ENCODE measurements at places on chromosomes 1 and 21.

DNA sequence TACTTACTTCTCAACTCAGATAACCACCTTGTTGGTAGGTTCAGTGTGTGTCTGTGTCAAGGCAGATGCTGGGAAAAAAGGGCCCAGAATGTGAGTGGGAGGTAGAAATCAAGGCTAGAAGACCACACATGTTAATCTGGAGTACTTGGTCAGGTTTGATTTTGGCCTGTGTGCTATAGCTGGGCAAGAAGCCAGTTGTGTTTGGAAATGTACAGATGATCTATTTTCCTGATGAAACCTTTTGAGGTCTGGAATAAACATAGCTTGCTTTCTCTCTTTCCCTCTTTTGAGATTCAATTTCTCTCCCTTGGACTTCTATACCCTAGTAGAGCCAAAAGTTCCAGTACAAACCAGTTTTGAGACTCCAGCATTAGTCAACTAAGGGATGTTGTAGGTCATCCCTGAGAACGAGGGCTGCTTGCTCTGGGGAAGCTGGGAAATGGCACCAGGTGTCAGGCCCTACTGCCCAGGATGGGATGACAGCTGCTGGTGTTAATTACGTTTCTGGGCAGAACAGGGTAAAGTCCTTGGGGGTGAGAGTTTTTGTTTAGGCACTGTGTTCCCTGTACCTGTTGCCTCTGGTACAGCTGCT, 15.8 kb downstream of the MAPKAPK2 start:
- DNase-seq, result no peak

GRCh38 chr1:67978890-67979516, 71.4 kb downstream of the DIRAS3 start:
- DNase-seq, result no peak

DNA sequence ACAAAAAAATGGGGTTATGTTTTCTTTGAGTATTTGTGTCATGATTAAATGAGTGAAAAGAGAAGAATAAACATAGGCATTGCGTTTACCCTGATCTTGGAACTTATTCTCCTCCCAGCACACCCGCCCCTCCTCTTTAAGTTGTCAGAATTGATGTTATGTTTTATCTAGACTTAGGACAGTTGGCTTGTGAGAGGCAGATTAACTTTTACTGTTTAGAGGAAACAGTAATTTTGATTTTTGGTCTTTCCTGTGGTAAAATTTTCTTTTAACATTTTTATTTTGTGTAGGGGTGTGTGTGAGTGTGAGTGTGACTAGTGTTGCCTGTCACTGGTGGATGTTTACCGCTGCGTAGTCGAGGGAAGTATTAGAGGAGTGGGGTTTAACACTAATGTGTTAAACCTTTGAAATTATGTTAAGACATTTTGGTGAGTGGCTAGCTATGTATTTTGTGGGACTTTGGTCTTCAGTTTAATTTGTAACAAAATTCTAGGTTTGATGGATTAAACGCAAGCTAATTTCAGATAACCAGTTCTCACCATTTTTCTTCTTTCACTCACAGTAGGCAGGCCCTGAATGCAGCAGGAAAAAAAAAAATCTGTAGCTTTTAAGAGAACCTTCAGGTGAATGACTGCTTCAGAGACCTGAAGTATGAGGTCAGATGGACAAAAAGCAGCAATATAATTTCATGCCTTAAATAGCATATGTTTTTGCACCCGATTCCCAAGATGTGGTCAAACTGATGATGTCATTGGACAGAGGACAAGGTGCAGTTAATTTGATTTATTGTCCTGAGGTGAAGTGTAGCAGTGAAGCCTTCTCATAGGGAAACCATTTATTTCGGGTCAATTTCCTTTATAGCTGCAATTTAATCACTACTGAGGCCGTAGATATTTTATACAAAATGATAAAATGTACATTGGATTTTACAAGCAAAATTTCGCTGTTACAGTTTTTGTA, 2.7 kb downstream of the POU2F1 start:
- no peak for DNase-seq

- DNase-seq, result no peak
These were observed 2.2 kb upstream of the FYB2 start for GRCh38 chr1:56821462-56821797.

- no peak for DNase-seq
These were observed 23.4 kb upstream of the KIAA1614 start for GRCh38 chr1:180889325-180889724.

DNA sequence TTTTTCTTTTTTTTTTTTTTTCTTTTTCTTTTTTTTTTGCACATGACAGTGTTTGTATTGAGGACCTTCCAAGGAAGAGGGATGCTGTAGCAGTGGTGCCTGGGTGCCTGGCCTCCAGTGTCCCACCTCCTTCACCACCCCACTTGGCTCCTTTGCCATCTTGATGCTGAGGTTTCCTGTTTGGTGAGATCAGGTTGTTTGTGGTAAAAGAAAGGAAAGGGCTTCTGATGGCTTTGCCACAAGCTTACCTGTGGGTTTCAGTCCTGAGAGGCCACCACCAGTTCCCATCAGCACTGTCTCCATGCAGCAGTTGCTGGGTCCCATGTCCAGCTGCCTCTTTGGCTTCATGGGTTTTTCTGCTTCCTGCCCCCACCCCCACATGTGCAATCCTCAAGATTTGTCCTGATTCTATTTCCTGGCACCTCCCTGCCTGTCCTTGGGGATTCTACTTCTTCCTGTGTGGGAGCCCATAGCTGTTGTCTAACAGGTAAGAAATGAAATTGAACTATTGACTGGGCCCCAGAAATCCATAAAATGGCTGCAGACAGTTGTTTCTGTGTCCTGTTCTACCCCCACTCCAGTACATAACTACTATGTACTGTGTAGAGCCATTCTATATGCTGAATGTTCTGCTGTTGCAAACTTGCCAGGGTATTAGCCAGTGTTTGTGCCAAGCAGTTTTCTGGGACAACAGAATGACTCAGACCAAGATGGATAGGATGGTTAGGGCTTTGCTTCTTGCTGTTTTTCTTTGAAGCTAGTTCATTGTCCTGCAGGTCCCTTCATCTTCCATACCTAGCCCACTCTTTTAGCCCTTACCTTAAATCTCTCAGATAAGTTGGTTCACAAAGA, 4.2 kb upstream of the CCDC28B start:
- no peak for DNase-seq

- no peak for DNase-seq
These were observed 3.2 kb downstream of the ZFYVE9 start for GRCh38 chr1:52145137-52145536.

GRCh38 chr1:15618077-15618654, 908 bp downstream of the DDI2 start:
- DNase-seq, result no peak

- DNase-seq, result no peak
These were observed 85.3 kb downstream of the PLXNA2 start for GRCh38 chr1:208158640-208159554.

DNA sequence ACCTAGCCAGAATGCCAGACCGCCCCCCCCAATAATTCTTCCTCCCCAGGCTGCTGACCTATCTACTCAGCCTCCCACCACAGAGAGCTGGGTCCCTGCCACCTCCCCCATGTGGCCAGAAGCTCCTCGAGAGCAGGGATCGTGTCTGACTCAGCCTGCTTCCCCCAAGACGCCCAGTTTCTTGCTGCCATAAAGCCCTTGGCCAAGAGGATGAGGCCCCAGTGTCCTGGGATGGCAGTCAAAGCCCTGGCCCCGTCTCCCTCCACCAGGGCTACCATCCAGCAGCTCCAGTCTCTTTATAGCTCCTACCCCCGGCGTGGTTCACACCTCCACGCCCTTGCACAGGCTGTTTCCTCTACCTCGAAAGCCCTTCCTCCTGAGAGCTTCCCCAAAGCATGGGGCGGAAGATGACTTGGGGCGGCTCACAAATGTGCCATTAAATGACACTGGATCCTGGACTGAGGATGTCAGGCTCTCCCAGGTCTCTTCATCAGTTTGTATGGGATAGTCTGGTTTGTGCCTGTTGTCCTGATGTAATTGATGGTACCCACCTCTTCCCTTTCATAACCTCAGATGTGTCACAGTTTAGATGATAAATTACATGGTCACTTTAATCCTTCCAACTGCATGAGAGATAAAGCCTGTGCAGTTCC, 13.2 kb downstream of the ADGRB2 start:
- DNase-seq, result no peak

DNA sequence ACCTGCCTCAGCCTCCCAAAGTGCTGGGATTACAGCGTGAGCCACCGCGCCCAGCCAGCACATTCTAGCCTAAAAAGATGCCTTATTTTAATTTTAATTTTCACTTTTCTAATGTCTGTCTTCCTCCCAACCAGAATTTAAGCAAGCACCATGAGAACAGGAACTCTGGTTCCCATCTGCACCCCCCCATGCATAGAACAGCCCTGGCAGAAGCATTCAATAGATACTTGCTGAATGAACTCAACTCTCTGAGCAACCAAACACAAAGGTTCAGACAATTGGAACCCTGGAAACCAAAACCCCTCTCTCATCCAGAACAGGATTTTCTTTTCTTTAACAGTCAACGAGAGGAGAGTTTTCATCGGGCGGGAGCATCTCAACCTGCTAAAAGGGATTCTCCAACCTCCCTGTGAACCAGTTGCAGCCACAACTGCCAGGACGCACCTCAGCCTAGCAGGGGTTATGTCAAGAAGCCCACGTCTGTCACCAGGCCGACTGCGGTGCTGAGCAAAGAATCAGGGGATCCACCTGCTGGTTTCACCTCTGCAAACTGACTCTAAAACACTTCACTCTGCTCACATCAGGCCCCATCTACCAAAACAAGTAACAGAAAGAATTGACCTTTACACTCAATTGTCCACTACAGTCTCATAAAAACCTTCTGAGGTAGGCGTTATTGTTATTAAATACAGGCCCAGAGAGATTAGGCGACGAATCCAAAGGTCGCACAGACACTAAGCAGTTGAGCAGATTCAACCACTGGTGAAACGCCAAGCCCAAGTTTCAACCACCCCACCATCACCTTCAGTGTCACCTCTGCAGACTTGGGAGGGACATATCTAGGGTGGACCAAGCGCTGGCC, 1.7 kb downstream of the KIAA2013 start:
- no peak for DNase-seq

- no peak for DNase-seq
These were observed 19.5 kb downstream of the XKR8 start for GRCh38 chr1:27979151-27979858.

DNA sequence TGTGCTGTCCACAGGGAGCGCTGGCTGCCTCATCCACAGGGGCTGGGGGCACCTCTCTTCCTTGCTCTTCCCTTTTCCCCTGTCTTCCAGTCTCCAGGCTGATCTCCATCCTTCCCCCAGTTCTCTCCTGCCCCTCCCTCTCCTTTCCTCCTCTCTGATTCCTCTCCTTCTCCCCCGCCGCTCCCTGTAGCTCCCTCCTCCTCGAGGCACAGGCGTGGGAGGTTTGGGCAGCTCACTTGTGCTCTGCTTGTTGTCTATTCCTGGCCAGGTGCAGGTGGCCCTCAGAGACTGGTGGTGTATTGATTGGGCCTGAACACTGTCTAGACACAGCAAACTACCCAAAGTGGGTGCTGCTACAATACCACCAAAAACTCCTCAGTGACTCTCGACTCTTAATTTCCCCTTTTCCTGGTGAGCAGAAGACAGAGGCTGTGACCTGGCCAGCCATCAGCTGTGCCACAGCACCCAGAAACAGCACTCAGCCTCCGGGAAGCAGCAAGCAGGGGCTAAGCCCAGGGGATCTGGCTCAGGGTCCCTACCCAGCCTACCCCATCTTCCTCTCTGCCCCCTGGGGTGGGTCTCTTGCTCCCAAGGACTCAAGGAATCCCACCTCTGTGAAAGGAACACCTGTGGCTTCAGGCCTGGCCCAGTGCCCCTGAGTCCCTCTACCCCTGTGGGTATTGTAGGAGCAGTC, 93.3 kb downstream of the DDX20 start:
- DNase-seq, result no peak

- no peak for DNase-seq
These were observed 58.1 kb downstream of the SCCPDH start for GRCh38 chr1:246782120-246782900.

DNA sequence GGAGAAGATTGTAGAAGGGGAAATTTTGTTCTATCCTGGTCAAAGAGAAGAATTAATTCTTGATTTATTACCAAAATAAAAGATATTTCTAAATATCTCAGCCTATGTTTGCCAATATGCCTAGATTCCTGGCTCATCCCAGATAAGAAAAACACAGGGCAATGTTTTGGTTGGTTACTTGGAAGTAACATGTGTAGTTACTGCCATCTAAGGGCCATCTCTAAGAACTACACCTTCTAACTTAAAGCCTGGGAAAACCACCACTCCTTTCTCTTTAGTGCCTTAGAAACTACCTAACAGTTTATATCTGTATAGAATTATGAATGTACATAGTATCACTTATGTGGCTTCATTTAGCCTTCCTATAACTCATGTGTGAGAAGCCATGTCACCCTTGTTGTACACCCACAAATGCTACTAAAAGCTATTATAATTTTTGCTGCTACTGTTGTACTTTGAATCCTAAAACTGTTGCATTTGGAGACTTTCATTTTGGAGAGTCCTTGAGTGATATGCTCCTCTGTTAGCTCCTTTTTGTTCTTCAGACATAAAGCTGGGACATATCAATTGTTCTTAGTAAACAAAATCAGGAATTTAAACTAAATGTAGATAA, 4.5 kb downstream of the AIM2 start:
- DNase-seq, result no peak

DNA sequence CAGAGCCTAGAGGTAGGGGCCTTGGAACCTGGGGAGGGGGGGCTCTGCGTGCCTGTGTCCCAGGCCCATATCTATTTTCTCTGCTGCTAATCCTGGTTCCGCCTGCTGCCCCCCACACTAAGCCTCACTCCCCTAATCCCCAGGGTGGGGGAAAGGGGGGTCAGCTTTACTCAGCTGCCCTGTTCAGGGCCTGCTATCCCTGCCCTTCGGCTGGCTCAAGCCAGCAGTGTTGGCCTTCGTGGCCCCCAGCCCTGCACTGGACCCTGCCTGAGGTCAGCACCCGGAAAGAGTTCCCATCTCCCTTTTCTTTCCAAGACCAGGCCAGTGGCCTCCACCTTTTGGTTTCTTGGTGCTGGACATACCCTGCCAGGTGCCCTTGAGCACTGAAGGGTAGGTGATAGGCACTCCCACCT, 8.4 kb downstream of the ZBTB7B start:
- no peak for DNase-seq

- DNase-seq, result no peak
These were observed 570.2 kb downstream of the DPYD start for GRCh38 chr1:97350662-97351061.

GRCh38 chr1:183209533-183210158, 23.6 kb downstream of the LAMC2 start:
- no peak for DNase-seq

DNA sequence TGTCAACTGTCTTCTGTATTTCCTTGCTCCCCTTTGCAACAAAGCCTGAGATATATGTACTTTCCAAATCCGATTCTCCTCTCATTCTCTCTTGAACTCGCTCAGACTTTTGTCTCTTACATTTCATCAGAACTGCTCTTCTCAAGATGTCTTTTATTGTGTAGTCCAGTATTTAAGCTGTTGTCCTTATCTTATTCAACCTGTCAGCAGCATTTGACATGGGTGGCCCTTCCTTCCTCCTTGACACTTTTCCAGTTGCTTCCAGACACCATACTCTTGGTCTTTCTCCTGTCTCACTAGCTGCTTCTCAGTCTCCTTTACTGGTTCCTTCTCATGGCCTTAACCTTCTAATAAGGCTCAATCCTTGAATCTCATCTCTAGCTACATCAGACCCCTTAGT, 47.0 kb downstream of the TSNAX start:
- DNase-seq, result no peak

All from esophagus squamous epithelium (tissue), 5 donors.